ENCODE measurements at places on chromosomes 5 and 9.

- DNase-seq = no peak
Measured at GRCh38 chr5:166430491-166431319, 1860.7 kb upstream of the WWC1 start.

- no peak for DNase-seq
Measured at GRCh38 chr9:129026442-129027223, 1.5 kb downstream of the SH3GLB2 start.

DNA sequence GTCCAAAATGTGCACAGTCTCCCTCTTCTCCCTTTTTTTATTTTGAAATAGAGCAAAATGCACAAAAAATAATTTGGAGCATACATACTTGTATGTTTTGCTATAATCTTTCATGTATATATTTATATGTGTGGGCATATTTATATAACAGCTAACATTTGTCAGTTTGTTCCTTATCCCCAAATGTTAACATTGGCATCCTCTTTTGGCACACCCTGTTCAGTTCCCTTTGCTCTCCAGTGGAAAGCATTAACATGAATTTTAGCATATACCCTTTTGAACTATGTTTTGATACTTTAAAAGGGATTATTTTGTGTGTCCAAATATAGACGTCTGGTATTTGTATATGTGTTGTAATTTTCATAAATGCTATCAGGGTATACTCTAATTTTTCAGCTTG, 306.2 kb downstream of the ARHGAP26 start:
- DNase-seq = no peak

DNA sequence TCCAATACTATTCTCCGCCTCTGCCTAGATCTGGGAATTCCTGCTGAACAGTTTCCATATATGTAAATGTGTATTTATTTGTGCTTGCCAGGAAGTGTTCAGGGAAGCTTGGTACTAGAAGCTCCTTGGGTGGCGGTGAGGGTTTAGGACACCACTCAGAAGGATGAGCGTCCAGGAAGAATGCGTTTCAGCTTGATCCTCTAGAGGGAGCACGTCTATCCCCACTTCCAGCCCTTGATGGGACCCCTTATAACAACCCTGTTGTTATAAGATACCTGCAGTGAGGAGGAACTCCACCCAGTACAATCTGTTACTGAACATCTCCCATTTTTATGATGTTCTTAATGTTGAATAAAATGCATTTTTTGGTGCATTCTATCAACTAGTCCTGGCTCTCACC, 88.9 kb downstream of the CYFIP2 start:
- no peak for DNase-seq

- no peak for DNase-seq
Measured at GRCh38 chr5:120465436-120465961, 1.4 kb downstream of the PRR16 start.

DNA sequence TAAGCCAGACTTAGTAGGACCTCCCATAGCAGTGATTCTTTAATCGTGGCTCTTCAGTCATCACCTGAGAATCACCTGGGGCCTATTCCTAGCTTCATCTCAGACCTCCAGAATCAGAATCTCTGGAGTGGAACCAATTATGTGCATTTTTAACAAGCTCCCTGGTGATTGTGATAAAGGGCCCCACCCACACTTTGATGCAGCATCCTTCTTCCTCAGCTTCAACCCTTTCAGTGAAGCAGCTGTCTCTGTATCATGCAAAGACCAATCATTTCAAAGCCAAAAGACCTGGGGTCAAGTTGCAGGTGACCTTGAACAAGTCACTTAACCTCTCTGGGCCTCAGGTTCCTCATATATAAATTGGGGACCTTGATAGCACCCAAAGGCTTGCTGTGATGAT, 17.1 kb downstream of the FBXO10 start:
- DNase-seq = no peak

- DNase-seq = no peak
Measured at GRCh38 chr5:97735209-97735608, 552.2 kb upstream of the RIOK2 start.

Measured in NCI-H345 (cell line).